ENCODE measurements at places on chromosomes 2 and 18.

DNA sequence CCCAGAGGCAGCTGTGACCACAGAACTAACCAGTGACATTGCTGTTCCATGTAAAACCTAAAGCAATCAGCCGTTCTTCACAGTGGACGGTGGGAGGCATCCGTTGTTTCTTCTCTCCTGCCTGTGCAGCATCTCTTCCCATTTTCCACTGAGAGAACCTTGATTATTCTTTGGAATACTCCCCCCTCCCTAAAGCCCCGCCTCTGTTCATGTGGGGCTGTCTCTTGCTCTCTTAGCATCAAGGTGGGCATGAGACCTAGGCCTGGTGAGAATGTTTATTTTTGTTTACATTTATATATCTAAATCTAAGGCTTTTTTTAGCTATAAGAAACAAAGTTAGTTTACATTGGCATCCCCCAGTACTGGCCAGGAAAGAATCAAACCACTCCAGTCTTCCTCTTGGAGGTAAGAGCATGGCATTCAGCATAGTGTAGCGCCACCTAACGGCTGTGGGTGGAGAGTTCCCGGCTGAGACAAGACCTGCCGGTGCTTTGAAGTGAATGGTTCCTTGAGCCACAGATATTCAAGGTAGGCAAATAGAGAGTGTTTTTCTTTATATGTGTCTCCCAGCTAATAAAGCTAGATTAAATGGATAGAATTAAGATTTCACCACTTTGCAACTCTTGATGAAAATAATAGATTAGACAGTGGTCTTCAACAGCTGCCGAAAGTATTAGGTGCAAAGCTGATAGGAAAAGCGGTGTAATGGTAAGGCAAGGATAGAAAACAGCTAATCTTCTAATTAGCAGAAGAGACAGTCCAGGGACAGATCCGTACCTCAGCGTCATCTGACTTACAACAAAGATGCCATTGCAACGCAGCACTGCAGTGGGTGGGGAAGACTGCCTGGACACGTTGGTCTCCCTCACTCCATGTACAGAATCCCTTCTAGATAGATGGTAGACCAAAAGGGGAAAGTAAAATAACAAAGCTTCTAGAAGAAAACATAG, 219.6 kb upstream of the RAB12 start:
- no peak for DNase-seq

GRCh38 chr18:6860804-6861448, 131.4 kb downstream of the ARHGAP28 start:
- no peak for DNase-seq

DNA sequence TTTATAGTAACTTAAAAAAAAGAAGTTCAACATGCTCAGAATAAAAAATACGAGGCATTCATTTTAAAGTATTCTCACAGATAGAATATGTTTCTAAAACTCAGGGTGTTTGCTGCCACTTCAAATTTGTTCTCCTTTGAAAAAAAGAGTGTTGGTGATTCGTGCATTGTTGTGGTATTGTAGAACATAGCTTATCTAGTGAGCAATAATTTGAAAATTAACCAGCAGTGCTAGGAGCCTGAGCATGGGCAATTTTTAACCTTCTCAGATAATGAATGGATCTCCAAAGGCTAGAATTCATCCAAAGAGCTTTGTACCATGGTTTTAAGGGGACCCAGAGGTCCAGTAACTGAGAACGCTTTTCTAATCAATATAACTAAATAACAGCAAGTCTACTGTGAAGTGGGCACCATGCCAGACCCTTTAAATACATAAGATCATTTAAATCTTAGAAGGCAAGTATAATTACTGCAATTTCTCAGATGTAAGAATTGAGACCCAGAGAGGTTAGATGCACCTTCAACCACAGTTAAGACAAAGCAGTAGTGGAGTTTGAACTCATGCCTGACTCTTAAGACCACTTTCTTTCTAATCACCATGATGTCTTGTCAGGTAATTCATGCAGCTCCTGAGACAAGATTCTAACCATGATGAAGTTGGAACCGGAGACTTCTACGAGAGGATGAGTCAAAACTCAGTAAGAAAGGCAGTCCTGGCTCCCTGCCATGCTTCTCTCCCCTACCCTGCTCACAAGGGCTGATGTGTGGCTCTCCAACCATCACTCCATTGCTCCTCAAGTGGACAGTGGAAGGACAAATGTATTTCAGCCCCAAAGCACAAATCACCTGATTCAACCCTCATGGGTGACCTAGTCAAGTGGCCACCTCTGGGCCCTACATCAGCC, 3.4 kb downstream of the CYRIA start:
- DNase-seq: no peak

DNA sequence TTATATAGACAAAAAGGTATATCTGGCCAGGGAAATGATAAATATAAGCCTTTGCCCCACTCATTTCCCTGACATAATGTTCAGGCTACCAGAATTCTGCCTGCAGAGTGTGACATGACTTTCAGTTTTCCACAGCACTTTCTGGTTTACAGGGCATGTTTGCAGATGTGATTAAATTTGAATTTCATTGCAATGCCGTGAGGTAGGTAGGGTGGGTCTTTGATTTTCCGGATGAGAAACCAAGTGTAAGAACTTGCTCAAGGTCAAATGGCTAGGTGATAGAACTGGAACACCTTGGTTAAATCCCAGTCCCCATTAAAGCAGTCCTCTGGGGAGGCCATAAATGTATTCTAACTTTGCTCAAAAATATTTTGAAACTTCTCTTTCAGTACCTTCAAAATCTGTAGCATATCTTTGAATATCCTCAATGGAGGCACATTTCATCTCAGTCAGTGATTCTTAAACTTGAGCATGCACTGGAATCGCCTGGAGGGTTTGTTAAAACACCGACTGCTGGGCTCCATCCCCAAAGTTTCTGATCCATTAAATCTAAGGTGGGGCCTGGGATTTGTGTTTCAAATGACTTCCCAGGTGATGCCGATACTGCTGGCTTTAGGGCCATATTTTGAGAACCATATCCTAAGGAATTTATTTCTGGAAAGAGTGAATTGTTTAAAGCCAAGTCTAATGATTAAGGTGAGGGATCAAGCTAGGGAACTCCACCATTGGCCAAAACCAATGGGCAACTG, 35.0 kb downstream of the MRPL33 start:
- no peak for DNase-seq

DNA sequence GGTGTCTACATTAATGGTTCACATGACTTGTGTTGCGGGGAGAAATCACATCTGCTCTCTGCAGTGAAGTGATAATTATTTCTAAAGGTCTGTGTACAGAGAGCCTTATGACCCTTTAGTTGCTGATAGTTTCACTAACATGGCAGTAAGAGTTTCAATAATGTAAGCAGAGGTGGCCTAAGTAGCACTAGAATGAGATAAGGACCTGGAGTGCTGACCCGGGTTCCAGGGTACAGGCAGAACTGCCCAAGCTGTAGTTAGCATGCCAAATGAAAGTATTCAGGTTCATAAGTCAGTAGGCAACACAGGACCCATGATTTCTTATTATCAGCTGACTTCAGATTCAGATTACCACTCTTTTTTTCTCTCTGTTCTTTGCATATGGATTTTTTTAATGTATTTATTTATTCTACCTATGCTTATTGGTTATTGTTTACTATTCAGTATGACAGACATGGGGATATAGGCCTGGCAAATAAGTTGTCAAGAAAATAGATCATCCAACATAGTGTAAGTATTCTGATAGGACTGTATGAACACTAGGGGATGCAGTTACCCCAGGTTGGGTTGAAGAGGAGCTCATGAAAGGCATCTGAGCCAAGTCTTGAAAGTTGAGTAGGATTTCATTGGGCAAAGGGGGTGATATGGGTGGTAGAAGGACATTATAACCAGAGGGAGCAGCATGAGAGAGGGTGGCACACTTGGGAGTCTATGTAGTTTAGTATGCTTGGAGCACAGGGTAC, 105.2 kb downstream of the CCDC85A start:
- DNase-seq: no peak

DNA sequence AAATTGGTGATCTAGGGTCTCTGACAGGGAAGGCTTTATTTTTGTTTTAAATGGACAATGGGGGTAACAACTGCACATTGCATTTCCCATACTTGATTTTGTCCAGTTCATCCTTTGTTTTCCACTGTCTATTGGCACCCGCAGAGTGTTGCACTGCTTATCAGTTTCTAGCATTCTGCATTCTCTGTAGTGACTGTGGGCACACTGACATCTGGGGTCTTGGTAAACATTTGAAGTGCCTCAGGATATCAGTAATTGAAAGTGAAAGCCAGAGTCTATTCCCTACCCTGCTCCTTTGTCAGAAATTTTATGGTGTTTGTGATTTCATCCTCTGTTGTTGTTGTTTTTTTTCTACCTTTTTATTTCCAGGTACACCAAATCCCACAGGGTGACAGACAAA, 132.1 kb upstream of the EPC2 start:
- no peak for DNase-seq

DNA sequence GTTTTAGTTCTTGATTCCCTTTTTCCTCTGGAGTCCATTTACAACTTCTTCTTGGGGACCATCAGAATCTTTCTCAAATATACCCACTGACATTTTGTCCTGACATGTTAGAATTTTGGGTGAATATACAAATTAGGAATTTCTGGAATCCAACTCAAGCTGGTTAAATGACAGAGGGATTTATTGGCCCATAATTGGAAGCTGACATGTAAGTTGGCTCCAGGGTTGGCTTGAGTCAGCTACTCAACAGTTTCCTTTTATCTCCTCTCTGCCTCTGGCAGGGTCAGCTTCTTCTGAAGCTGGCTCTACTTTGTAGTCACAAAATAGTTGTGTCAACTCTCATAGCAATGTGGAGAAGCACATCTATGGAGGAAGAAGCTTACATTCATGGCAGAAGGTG, 36.6 kb upstream of the PPP1R1C start:
- DNase-seq: no peak

DNA sequence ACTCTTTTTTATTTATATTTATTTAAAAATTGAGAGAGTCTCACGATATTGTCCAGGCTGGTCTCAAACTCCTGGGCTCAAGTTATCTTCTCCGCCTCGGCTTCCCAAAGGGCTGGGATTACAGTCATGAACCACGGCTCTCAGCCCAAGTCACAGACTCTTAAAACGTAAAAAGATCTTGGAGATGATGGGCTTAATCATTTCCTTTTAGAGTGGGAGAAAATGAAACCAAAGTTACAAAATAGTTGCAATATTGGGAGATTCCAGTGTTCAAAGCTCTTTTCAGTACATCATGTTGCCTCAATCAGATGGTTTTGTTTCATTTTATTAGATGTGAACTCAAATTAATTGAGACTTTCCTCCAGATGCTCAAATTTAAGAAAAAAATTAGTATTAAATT, 151.4 kb upstream of the XPO1 start:
- DNase-seq: no peak

DNA sequence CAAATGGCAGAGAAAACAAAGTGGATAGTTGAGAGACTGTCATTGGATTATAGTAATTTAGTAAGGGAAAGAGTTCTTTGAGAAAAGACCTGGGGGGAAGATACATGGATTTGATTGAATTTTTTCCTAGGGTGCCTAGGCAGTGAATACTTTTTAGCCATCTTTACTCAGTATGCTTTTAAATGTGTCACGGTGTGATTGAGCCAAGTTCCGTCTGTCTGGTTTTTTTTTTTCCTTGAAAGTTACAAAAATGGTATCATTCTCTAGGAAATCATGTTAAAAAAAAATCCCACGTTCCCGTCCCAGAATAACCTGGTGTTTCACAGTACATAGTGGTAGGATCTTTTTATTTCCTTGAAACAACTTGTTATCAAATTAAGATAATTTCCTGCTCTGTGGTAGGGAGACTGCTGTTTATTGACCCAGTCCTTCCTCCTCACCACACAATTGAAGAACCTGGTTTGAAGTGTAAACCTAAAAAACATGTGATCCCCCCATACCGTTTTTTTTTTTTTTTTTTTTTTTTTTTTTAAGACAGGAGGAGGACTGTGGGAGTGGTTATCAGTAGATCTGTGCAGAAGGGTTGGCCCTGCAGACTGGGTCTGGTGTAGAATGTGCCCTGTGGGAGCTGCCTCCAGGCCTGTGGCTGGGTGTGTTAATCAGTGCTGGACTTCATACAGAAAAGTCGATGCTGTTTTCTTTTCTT, 55.1 kb downstream of the DGKD start:
- no peak for DNase-seq

DNA sequence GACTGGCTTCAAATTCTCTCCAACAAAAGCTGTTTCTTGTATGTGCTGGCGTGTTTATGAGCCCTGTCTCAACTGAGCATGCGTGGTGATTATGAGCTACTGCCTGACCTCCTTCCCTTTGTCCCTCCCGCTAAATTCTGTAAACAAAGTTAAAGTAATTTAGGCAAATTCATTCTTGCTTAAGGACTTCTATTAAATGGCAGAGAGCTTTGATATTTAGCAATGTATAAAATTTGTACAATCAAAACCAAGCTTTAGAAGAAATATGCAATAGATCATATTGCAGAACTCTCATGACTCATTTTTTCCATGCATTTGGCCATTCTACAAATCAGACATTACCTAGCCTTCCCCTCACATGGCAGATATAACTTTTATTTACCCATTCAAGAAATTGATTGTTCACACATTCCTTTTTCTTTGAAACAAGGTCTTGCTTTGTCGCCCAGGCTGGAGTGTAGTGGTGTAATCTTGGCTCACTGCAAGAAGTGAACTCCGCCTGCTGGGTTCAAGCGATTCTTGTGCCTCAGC, 18.2 kb downstream of the IGFBP2 start:
- no peak for DNase-seq

GRCh38 chr2:67666386-67667053, 269.4 kb downstream of the ETAA1 start:
- DNase-seq: no peak

- no peak for DNase-seq
Observed at GRCh38 chr2:238302087-238302486, 13.7 kb upstream of the PER2 start.

DNA sequence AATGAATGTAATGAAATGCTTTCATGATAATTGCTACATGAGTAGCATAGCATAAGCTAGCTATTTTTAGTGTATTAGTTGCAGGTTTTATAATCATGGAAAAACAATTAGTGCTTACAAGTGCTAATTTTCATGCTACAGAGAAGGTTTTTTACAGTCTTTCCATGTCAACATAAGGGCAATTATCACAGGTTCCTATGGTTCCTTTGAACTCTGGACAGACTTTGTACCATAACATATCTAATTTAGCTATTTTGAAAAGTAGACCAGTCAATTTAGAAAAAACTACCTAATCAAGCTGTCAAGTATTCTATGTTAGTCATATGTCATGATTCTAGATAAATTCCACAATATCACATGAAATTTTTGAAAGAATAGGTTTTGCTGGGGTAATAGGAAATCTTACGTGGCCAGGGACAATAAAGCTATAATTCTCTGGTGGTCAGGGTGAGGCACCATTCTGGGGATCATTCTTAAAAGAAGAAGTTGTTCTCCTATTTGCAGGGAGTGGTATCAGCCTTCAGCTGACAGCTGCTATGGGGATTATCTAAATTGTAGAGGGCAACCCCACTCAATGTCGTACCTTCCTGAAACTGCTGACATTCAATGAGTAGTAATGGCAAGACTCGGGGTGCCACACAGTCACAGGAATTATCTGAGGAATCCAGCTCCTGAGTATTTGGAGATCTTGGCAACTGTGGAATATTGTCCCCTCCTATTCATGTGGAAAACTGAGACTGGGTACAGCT, 724.0 kb upstream of the LINC00305 start:
- DNase-seq: no peak
